ENCODE measurements at places on chromosomes 12 and 14.

DNA sequence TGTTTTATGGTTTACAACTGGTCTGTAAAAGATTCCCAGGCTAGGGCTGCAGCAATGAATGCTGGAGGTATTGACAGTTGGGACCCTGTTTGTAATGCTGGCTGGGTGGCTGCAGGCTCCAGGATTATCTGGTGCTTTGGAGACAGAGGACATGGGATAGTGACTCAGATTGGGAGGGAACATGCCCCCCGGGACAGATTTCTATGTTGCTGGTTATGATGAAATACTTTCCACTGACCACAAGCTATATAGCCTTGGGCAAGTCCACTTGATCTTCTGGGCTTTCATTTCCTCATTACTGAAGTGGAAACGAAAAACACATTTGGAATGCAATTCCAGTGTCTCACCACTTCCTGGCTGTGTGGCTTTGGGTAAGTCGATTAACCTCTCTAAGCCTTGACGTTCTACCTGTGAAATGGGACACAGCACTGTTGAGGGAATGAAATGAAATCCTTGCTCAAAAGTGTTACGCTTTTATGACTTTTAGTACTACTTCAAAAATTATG is 6.3 kb upstream of the TPCN1 start:
- DNase-seq, result no peak

DNA sequence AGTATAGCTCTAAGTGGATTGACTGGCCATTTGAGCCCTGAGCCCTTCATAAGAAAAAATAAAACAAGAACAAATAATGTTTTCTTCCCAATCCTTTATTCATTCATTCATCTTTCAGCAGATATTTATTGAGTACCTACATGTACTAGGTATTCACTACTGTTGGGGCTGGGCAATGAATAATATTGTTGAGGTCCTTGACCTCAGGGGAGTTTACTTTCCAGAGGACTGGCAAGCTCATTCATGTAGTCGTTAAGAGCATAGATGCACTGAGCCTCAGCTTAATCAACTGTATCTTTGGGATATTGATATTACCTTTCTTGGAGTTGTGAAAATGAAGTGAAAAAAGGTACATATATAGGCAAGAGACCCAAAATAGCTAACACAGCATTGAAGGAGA is 7.6 kb downstream of the CFAP54 start:
- DNase-seq, result no peak

- no peak for DNase-seq
These were observed 15.0 kb downstream of the GABARAPL1 start for GRCh38 chr12:10227648-10228047.

DNA sequence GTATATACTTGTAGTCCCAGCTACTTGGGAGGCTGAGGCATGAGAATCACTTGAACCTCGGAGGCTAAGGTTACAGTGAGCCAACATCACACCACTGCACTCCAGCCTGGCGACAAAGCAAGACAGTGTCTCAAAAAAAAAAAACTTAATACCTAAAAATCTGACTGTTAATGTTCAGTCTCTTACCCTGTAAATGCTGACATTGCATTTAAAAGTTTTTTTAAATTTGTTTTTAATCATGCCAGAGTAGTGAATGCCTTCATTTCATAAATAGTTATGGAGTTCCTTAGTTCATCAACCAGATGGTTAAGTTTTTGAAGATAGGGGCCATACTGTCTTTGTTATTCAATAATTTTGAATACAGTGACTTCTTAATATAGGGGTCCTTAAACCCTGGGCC is 21.2 kb downstream of the CAND1 start:
- no peak for DNase-seq

DNA sequence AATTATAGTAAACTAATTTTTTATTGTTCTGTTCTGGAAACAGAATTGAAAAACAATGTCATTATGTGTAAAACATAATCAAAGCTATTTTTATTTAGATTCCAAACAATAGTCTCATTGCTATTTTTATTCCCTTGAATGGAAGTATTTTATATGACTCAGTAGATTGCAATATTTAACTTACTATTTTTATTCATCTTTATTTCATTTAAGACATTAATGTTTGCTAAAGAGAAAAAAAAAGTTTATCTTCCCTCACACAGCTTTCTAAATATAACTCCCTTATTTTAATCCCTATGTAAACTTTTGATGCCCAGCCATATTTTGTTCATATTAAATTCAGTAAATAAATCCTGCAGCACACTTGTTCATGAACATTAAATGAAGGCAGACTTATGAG is 622.4 kb downstream of the SLC6A15 start:
- DNase-seq, result no peak

DNA sequence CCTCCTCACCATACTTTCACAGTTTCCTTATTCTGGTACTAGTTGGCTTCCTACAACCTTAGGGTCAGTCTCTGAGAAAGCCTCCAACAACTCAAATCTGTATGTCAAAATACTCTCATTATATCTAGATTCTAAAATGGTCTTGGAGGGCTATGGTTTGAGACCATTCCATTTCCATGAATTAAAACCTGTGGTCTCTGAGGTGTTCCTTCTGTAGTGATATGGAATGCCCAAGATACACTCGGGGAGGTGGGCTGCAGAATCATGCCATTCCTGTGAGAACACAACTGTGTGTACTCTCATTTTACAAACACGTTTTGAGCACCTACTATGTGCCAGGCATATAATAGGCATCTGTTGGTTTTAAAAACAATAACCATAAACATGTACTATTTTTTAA is 74.0 kb downstream of the FERMT2 start:
- no peak for DNase-seq

GRCh38 chr12:31370531-31371255 is 44.7 kb upstream of the SINHCAF start:
- DNase-seq, result no peak

GRCh38 chr12:26599096-26599695 is 233.8 kb downstream of the ITPR2 start:
- DNase-seq, result no peak

- DNase-seq, result no peak
These were observed 6.6 kb downstream of the ZNF219 start for GRCh38 chr14:21091821-21092272.

- no peak for DNase-seq
These were observed 5.3 kb upstream of the TBX5 start for GRCh38 chr12:114411071-114411837.

DNA sequence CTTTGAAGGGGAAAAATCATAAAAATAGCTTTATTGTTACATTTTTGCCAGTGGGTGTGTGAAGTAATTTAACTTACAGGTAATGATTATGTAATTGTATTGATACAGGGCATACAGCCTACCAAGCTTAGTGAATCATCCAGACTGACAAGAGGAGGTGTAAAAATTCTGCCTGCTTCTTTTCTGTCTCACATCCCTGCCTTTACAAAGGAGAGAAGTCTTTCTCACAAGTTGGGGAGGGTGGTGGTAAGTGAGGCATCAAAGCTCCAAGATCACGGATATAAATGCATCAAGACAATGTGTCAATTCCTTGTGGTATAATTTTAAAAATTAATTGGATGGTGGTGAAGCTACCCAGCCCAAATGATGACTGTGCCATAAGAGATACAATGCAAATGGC is 39.0 kb upstream of the G2E3 start:
- DNase-seq, result no peak

GRCh38 chr12:71610031-71610795 is 53.4 kb downstream of the ZFC3H1 start:
- DNase-seq, result no peak

GRCh38 chr12:51785906-51786305 is 62.6 kb downstream of the FIGNL2 start:
- DNase-seq, result no peak

- peak; percentile 33 for DNase-seq
These were observed 18.9 kb upstream of the PLEKHH1 start for GRCh38 chr14:67514203-67514607.

DNA sequence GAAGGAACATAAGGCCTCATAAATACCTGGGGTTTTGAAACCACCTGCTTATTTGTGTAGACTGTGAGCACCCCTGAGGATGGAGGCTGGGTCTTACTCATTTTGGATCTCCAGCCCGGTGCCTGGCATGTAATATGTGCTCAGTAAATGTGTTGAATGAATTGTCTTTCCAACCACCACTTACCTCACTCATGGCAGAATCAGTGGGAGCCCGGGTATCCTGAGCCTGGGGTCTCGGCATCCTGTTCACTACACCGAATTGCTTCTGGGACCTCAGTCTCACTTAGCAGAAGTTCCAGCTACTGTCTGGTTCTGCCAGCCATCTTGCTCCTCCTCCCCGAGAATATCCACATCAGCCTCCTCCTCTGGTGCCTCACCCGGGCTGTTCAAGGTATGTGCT is 43.0 kb upstream of the CCND2 start:
- DNase-seq, result no peak

DNA sequence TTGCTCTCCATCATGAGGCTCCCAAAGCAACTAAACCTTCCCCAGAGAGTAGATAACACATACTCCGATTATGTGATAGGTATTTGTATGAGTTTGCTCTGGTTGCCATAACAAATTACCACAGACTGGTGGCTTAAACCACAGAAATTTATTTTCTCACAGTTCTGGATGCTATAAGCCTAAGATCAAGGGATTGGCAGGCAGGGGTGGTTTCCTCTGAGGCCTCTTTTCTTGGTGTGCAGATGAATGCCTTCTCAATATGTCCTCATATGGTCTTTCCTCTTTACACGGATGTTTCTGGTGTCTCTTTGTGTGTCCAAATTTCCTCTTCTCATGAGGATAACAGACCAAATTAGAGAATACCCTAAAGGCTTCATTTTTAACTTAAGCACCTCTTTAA is 285.8 kb upstream of the GRIP1 start:
- DNase-seq, result no peak

GRCh38 chr14:93231129-93231979 is 24.3 kb downstream of the UBR7 start:
- DNase-seq, result peak; percentile 24

- no peak for DNase-seq
These were observed 1.0 kb upstream of the TESC start for GRCh38 chr12:117100251-117100650.

DNA sequence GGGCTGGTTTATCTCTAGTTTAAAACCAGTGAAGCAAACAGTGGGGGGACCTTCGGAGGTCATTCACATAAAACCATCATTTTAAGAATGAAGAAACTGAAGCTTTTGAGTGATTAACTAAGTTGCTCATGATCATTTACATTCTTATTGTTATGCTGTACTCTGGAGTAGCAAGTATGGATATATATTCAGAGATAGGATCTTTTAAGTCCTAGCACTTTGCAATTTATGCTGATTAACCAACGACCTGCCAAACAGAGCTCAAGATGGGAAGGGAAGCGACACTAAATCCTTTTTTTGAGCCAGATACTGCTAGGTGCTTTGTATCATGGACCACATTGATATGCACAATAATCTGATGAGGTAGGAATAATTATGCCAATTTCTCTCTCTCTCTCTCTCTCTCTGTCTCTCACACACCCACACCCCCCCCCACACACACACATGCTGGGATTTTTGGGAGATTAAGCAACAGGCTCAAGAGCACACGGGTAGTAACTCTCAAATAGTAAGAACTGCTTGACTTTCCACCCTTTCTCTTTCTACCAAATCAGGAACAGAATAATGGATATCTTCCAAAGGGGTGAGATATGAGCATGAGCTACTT is 303.4 kb downstream of the APAF1 start:
- no peak for DNase-seq

DNA sequence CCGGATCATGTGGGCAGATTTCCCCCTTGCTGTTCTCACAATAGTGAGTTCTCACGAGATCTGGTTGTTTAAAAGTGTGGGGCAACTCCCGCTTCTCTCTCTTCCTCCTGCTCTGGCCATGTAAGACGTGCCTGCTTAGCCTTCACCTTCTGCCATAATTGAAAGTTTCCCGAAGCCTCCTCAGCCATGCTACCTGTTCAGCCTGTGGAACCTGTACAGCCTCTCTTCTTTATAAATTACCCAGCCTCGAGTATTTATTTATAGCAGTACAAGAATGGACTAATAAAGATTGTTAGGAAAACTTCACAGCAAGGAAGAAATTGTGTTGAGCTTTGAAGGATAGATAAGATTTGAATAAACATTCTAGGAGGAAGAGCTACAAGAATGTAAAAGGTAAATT is 52.1 kb downstream of the KDM5A start:
- DNase-seq, result no peak

GRCh38 chr12:111149299-111149698 is 219.6 kb downstream of the PHETA1 start:
- DNase-seq, result no peak

- DNase-seq, result no peak
These were observed 65.8 kb downstream of the RIC8B start for GRCh38 chr12:106840243-106840642.

DNA sequence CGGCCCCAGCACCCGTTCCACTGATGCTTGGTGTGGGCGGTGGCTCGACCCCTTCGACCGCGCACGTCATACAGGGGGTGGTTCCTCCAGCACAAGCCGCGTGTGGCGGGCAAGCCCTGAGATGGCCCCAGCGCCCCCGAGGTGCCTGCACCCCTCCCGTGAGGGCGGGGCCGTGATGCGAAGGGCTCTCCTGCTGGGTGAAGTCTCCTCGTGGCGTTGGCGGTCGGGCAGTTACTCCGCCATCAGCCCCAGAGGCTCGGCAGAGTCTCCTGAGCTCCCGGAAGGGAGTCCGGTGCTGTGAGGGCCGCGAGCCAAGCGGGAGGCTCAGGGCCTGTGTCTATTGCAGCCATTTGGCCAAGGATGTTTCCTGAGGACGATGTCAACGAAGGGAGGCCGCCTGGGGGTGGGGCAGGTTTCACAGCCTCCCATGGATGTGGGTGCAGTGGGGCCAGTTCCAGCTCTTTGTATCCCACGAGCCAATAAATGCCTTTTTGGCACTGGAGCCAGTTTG is 78.1 kb upstream of the GALNT9 start:
- no peak for DNase-seq

GRCh38 chr14:29278301-29279263 is 512.0 kb downstream of the FOXG1 start:
- no peak for DNase-seq

DNA sequence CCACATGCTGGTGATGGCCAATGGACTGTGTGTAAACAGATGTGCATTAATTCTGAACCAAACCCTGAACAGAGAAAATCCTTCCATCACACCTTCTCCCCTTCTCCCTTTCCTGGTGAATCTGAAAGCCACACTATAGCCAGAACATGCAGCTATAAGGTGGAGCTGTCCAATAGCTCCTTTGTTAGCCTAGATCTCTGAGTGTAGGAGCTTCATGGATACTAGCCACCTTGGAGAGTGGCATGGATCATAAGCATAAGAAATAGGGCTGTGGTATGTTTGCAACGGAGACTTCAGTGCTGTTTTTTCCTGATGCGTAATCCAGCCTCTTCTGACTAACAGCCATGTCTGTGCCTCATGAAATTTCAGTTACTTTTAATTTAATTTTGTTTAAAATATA is 364.5 kb downstream of the BTG1 start:
- no peak for DNase-seq

Data from NCI-H1105 (cell line).